ENCODE measurements at places on chromosomes 4 and X. TPM values are rescaled to one million over a fixed set of nuclear protein-coding genes. Genes with fewer than 3 reads are reported as not detected.

DNA sequence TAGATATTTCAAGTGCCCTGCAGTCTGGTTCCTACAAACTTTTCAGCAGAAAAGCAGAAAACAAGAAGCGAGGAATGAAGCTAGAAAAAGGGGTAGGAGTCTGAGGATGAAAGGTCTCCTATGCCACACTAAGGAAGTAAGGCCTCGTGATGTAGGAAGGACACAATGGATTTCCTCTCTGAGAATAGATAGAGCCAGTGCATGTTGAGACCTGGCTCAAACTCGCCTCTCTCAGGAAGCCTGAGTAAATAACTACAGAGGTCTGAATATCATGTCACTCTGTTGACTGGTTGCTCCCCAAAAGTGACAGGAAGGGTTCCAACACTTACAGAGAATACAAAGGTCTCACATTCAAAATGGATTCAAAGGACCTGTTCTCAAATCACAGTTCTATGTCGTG lies 93.3 kb downstream of the GRIA3 start:
- DNase-seq: no peak

GRCh38 chrX:30111431-30111830 lies 103.9 kb upstream of the MAGEB2 start:
- DNase-seq: peak; percentile 6

DNA sequence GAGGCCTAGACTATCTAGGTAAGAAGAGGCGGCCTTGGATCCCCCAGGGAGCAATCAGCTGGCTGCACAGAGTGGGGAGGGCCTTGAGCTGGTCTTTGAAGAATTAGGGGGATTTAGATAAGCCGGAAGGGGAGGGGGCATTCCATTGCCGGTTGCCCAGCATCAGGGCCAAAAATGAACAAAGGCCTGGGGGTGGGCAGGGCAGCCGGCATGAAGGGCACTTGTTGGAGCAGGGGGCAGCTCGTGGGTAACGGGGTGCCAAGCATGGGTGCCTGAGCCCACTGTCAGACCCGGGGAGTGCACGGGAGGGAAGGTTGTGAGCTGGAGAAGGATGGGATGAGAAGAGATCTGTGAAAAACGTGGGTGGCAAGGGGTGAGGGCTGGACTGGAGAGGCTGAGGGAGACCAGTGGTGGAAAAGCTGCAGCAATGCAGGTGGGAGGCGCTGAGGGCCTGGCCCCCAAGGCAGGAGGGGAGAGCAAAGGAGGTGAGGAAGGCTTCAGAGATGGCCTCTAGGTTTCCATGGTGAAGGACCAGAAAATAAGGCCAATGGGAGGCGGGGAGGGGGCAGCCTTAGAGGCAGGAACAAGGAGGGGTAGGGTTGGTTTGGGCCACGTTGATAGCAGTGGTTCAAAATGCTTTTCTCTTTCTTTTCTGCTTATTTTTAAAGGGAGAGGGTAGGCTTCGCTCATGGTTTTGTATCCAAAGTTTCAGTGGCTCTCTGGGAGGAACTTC lies 8.6 kb downstream of the KLF3 start:
- DNase-seq: no peak

DNA sequence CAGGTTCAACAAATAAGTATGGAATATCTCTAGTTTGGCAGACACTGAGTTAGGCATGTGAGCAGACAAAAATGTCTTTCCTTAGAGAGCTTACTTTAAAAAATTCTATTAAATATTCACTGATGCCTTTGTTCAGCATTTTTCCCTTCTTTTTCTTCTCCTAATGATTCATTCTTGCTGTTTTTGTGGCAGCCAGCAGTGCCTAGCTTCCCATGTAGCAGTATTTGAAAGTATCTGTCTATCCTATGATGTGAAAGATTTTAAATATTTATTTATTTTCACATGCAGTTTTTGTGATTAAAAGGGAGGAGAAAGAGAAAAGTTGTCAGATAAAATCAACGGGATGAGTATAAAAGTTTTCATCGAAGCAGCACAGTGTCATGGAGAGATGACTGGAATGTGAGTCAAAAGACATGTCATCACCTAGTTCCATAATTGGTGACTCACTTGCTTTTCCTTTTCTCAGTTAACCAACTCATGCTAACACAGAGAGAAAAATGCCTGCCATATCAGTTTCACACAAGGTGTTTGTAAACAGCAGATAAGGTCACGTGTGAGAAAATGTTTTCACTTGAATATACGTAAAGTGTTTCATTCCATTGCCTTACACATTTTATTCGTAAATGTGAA lies 69.8 kb downstream of the BMPR1B start:
- DNase-seq: peak; percentile 36

GRCh38 chrX:21658152-21658737 lies at the start of gene KLHL34:
TSS of gene KLHL34 (minus strand) at chrX:21658330. CDS start at chrX:21657788, 542 bp downstream.
- DNase-seq: no peak

DNA sequence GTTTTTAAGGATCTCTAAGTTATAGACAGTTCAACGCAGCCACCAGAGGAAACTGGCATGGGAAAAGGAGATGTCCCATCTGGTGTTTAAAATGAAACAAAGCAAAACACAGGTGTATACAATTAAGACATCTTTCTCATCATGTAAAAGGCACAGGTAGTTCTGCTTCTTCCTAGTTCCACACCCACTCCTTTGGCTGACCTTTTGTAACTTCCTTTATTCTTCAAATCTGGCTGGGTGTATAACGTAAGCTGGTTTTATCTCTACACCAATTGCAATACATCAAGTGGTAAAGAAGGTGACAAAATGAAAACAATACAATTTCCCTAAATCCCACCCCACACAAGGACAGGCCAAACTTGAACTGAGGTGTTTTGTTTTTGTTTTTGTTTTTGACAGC lies 27.3 kb upstream of the FBXW7 start:
- DNase-seq: no peak

PAGE1 gene
- total RNA-seq: not detected

F8A2 gene
- not detected for total RNA-seq

FATE1 gene
- total RNA-seq: not detected

CPLX1 gene
- total RNA-seq: 0.30 TPM

MYOZ2 gene
- 0.10 TPM for total RNA-seq
